ENCODE measurements at places on chromosomes 4 and X.

GRCh38 chrX:136620780-136621179 is 27.2 kb upstream of the CD40LG start:
- DNase-seq: no peak

GRCh38 chr4:142095886-142096605 is 459.7 kb downstream of the IL15 start:
- DNase-seq: peak; percentile 94

DNA sequence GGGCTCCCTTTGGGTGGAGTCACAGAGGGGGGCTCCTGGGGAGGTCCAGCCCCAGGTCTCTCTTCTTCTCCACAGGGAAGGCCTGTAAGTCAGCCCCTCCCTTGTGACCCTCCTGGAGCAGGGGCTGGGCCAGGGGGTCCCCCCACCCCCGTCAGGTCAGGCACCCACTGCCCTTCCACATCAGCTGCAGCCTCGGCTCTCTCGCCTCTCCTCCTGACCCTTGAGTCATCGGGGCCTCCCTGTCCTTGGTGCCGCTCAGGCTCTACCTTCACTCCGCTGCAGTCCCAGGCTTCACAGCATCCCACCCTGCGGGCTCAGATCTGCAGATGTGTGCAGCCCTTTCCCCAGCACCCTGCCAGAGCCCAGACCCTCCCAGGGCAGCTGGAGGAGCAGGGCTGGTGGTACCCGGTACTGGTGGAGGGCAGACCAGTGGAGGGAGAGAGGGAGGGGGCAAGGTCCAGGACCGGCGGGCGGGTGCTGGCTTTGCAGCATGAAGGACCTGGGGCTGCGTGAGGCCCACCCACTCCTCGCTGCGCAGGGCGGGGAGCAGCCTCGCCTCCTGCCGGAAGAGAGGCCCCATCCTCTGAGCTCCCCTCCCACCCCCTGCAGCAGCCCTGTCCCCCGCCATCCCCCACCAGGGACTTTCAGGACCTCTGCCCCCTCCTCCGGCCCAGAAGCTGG is 117.1 kb downstream of the FAM53A start:
- no peak for DNase-seq

- no peak for DNase-seq
Observed at GRCh38 chr4:107512549-107512948, 207.5 kb downstream of the PAPSS1 start.

DNA sequence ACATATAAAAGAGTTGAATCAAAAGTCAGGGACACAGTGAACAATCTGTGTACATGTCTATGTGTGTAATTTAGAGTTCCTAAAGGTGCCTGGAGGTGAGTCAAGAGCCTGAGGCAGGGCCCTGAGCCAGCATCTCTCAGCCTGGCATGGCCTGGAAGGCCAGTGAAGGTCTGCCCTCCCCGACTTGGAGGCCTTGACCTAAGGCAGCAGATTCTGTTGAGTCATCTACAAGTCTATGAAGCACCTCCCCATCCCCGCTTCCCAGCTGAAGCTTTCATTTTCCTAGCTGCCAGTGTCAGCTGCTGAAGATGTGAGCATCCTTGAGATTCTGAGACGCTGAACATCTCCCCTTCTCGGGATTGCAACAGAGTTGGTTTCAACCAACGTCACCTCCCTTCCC is 583.9 kb downstream of the BCOR start:
- DNase-seq: no peak

GRCh38 chr4:184294606-184295133 is 77.0 kb upstream of the ENPP6 start:
- no peak for DNase-seq

- DNase-seq: no peak
Observed at GRCh38 chrX:29902004-29902403, 313.4 kb upstream of the MAGEB2 start.

DNA sequence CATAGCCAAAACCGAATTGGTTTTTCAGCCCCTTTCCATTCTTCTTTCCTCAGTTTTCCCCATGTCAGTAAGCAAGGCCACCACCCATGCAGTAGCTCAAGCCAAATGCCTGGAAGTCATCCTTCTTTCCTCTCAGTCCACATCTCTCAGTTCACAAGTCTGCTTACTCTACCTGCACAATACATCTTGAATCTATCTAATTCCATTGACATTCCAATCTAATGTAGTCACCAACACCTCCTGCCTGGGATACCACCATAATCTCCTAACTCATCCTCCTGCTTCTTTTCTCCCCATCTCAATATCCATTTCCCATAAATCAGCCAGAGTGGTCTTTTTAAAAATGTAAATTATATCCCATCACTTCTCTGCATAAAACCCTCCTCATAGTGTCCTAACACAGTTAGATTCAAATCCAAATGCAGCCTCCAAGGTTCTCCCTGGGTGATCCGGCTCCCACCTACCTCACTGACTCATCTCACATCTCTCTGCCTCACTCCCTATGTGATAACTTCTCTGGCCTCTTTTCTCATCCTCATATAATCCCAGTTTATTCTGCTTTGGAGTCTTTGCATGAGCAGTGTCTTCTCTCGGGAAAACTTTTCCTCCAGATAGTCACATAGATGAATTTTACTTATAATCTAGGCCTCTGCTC is 26.9 kb downstream of the KCNIP4 start:
- no peak for DNase-seq

DNA sequence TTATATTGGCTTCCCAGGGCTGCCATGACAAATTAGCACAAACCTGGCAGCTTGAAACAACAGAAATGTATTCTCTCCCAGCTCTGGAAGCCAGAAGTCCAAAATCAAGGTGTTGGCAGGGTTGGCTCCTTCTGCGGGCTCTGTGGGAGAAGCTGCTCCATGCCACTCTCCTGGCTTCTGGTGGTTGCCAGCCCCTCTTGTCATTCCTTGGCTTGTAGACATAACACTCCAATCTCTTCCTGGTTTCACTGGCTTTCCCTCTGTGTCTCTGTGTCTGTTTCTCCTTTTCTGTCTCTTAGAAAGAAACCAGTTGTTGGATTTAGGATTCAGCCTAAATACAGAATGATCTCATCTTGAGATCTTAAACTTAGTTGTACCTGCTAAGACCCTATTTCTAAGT is 85.5 kb downstream of the USP46 start:
- DNase-seq: no peak

GRCh38 chr4:152478461-152479237 is 57.2 kb downstream of the FBXW7 start:
- no peak for DNase-seq

DNA sequence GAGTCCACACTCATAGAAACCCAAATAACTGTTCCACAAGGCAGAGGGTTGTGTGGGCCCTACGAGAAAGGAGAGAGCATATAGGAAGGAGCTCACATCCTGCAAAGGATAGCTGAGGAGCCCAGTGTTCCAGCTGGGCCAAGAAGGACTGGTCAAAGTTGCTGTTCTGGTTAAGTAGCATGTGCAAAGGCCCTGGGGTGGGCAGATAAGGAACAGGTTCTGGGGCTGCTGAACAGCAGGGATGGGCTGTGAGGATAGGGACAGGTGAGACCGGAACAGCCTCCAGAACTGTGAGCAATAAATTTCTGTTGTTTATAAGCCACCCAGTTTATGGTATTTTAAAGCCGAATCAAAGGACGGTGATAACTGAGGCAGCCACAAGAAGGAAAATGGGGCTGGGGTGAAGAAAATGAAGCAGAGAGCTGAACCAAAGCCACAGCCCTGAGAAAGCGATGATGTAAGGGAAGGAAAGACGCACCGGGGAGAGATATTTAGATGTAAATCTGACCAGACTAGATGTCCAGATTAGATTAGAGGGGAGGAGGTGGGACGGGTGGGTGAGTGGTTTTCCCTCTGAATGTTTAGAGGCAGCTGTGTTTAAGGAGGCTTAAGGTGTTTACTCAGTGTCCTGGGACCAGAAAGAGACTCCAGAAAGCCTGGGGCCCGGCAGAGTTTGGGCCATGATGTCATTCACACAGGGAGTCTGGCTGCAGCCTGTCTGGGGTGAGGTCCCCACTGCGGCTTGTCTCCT is 180.8 kb upstream of the BCOR start:
- DNase-seq: no peak

- DNase-seq: no peak
Observed at GRCh38 chr4:58499182-58499581, 1389.0 kb upstream of the IGFBP7 start.

DNA sequence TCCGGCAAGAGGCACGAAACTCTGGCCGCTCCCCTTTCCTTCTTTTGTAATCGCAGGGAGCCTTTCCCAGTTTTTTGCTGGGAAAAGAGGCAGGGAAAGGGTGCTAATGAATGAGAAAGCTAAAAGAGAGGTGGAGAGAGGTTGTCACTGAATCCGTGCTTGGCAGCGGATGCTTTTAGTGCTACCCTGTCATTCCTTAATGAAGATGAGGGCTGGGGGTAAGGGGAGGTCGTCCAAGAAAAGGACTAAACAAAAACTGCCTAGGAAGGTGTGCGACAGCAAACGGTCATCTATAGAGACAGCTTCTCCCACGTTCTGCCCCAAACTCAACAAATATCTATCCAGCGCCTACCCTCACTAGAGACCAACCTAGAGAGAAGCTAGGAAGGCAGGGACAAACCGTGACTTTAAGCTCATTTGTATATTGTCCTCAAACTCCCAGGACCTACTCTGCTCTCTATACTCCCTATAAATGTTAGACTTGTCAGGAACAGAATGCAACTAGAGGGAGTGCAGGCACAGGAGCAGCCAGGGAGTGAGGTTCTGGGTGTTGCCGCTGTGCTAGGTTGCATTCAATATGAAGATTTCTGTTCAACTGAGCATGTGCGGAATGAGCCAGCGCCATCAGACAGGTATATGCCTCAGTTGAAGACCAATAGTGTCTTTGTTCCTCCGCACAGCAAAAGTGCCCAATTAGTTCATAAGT is 777 bp upstream of the CASK start:
- DNase-seq: no peak

- DNase-seq: no peak
Observed at GRCh38 chr4:78544678-78545077, 6.9 kb upstream of the ANXA3 start.

GRCh38 chr4:124519196-124519595 is 193.3 kb downstream of the ANKRD50 start:
- DNase-seq: no peak

GRCh38 chr4:175238827-175239517 is 320.8 kb downstream of the ADAM29 start:
- no peak for DNase-seq

GRCh38 chr4:176002007-176002613 is 63.5 kb upstream of the WDR17 start:
- no peak for DNase-seq

GRCh38 chrX:109777749-109778148 is 44.7 kb upstream of the ACSL4 start:
- DNase-seq: no peak

DNA sequence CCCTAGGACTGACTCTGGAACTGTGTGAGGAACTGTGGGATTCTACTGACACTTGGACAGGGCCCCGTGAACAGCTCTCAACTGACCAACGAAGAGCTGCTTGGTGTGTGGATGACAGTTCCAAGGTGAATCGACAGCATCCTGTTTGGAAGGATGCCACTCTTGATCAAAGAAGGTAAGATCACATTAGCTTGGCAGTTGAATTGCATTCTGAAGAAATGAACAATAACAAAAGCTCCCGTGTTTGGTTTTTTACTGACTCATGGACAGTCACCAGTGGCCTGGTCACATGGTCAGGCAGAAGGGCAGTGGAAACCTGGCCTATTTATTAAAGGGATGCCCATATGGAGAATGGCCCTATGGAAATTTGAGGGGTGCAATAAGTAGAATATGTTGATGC is 33.1 kb upstream of the GPR34 start:
- no peak for DNase-seq

- DNase-seq: no peak
Observed at GRCh38 chr4:86004030-86004429, 355.8 kb downstream of the MAPK10 start.

- no peak for DNase-seq
Observed at GRCh38 chr4:18020145-18020670, 1.3 kb downstream of the LCORL start.

DNA sequence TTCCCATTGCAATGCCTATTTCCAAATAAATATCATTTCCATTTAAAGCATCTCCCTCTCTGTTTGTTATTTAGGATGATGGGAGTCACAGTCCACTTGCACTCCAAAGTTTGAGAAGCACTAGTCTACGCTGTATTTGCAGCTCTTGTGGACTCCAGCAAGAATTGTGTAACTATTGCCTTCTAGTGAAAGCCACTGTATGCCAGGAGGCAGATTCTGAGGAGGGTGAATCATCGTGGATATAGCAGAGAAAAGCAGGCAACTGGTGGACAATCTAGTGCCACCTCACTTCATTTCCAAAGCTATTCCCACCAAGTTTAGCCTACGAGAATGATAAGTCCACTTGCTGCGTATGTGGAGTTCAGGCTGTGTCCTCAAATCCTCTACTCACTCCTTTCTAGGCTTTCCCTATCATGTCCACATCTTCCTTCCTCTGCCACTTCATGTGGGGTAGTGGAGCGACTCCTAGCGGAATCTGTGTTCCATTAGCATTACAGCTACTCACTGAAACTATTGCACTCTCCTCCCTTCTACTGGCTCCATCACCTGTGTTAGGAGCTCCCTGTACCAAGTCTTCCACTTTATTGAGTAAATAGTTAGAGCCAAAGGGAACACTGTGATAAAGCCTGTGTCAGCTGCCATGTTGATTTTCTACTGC is 501.8 kb upstream of the GALNT7 start:
- no peak for DNase-seq

DNA sequence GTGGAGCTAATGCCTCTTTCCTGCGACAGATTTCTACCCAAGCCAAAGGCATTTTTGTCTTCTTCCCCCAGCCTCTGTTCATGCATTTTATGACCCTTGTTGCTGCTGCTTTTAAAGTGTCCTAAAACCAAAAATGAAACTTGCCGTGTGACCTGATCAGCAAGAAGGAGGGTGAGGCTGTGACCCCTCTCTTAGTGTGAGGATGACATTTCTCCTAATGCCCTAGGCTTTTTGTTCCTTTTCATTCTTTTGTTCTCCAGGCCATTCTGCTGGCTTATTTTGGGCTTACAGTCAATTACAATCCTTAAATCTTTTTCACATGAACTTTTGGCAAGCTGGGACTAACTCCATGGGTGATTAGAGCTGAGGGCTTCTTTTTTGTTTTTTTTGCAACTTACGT is 34.4 kb downstream of the PTTG2 start:
- no peak for DNase-seq

DNA sequence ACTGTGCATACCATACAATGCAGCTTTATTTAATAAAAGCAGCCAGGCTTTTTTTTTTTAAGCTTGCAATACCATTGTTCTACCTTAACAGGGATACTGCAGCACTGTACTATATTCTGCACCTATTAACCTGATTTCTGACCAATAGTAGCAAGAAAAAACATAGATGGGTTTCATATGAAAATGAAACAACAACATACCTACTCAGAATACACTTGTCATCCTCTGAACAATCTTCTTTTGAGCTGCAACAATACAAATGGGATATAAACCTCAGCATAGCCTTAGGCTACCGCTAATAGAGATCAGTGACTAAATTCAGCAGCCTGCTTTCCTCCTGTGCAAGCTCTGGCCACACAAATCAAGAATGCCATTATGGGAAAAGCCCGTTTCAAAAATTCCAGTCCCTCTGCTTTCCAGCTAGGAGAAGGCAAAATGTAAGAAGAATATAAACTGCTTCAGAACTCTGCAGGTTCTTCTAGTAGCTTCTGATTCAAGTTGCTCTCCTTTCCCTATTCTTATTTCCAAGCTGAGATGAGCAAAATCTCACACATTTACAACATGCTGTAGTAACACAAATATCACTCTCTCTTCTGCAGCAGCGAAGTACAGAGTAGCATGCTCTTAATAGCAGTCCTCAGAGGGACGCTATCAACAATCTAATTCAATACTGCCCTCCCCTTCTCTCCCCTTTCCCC is 143.4 kb downstream of the KLHL13 start:
- DNase-seq: no peak

- no peak for DNase-seq
Observed at GRCh38 chr4:106186201-106186600, 129.8 kb downstream of the TBCK start.

- DNase-seq: no peak
Observed at GRCh38 chr4:189835505-189835904, 105.2 kb upstream of the FRG1 start.
